Panc1 (cell line): ENCODE measurements at places on chromosomes 4 and X. TPM values are rescaled to one million over a fixed set of nuclear protein-coding genes. Genes with fewer than 3 reads are reported as not detected.
A peak's percentile ranks its signal among the peaks of the same experiment; 100 is the strongest.

DNA sequence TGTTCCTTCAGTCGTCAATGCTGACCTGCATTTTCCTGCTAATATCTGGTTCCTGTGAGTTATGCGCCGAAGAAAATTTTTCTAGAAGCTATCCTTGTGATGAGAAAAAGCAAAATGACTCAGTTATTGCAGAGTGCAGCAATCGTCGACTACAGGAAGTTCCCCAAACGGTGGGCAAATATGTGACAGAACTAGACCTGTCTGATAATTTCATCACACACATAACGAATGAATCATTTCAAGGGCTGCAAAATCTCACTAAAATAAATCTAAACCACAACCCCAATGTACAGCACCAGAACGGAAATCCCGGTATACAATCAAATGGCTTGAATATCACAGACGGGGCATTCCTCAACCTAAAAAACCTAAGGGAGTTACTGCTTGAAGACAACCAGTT lies 12.6 kb downstream of the TLR8 start:
- no peaks in the 10 kb centered on the region for H3K4me1 ChIP-seq
- DNase-seq, result no peak
- no peaks in the 10 kb centered on the region for H3K27me3 ChIP-seq
- H3K4me3 ChIP-seq, result no peak overlapping the region

DNA sequence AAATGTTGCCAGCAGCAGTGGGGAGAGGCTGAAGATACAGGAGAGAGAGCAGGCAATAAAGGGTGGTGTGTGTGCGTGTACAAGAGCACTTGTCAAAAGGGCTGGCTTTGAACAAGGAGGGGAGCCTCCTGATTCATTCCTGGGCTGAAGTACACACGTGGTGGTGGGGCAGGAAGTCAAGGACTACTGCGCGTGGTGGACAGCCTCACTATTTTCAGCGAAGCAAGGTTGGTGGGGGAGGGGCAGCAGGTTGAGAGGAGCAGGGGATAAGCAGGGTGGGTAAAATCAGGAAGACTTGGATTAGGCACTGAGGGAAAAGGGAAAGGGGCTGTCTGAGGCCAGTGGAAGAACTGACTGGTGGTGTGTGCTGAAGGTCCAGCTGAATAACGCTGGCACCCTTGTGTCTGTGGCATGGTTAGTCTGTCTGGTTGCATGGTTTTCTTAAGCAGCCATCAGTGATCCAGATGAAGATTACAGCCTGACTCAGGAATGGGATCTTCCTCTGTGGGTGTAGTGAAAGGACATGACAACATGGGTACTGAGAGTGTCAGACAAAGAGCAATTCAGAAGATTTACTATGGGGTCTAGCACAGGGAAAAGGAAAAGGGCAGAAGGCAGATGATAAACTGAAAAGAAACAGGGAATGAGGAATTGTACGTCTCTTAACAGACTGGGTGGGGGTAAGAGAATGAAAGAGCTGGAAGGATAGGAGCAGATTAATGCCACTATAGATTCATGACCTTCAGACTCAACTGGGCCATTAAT lies 149.8 kb downstream of the CHM start:
- H3K4me1 ChIP-seq, result no peaks in the 10 kb centered on the region
- no peaks in the 10 kb centered on the region for H3K27me3 ChIP-seq
- H3K4me3 ChIP-seq, result no peak overlapping the region
- no peak overlapping the region for H3K27ac ChIP-seq

GRCh38 chr4:115119804-115120352 lies 6.5 kb upstream of the NDST4 start:
- DNase-seq, result no peak
- no peak overlapping the region for H3K27ac ChIP-seq
- H3K4me1 ChIP-seq, result no peaks in the 10 kb centered on the region
- H3K36me3 ChIP-seq, result no peaks in the 10 kb centered on the region; the same call in 1 of the 2 replicates
- H3K4me3 ChIP-seq, result no peak overlapping the region

Gene USP17L11
- total RNA-seq, result not detected

Gene LNX1
- 0.18 TPM for total RNA-seq

DNA sequence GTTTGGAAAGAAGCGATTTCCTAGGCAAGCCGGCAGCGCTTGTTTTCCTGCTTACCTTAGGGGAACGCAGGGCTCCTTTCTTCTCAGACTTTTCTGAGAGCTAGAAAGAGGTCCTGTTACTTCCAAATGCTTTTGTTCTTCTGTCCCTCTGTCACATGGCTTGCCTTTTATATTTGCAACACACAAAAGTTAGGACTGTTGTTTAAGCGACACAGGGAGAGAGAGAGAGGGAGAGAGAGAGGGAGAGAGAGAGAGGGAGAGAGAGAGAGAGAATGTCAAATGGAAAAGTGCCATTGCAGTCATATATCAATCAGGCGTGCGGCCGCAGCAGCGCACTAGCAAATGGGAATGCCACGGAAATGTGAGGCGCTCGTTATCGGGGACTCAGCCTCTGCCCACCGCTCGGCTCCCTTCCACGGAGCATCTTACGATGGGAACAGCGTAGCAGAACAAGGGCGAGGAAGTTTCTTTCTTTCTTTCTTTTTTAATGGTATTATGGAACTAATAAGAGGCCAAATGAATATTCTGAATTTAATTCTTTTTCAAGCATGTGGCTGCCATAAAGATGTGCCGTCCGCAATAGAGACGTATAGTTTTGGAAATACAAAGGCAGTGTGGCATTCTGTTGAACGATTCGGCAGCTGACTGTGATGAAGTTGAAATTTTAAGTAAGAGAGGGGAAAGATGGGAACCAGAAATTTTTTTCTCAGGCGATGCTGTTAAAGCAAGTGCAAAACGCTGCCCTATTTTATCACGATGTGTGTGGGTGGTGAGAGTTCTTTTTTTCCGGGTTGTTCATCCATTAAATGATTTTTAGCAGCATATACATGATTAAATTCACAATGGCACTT lies at the start of gene NDP:
Gene NDP (minus strand): TSS at position 142 of the 851 bp plus-strand sequence. CDS start 14,745 bp downstream, outside the sequence.
- DNase-seq, result no peak
- no peaks in the 10 kb centered on the region for H3K36me3 ChIP-seq
- H3K27me3 ChIP-seq, result no peaks in the 10 kb centered on the region; the same call in 1 of the 2 replicates
- peak within 1 kb of the TSS; percentile 47 for H3K4me3 ChIP-seq
- no peaks in the 10 kb centered on the region; the same call in 1 of the 2 replicates for H3K4me1 ChIP-seq

DNA sequence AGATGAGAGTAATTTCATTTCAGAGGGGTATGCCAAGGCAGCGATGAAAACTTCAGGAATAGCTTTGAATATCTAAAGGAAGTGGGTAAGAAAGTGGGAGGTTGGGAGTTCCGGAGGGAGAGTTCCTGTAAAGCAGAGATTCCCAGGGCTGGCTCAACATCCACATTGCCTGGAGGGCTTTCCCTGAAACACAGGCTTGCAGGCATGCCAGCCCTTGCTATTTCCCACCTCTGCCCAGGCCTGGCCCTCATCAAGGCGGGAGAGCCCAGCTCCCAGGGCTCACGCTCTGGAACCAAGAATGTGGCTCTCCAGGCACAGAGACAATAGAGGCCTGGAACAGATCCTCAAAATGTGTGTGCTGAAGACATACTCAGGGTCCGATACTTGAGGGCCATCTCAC lies 43.8 kb upstream of the CLDN34 start:
- no peaks in the 10 kb centered on the region for H3K36me3 ChIP-seq
- no peak overlapping the region for H3K27ac ChIP-seq
- DNase-seq, result no peak
- no peaks in the 10 kb centered on the region for H3K4me1 ChIP-seq

GRCh38 chr4:185244763-185245162 lies 35.4 kb downstream of the SNX25 start:
- no peak for DNase-seq
- H3K4me3 ChIP-seq, result no peak overlapping the region
- H3K36me3 ChIP-seq, result no peaks in the 10 kb centered on the region

GRCh38 chrX:71912156-71912555 lies 1.5 kb downstream of the NHSL2 start:
- H3K27ac ChIP-seq, result no peak overlapping the region
- H3K27me3 ChIP-seq, result peaks cover 5% of the 10 kb centered on the region; the same call in 1 of the 2 replicates
- H3K4me3 ChIP-seq, result no peak overlapping the region
- no peak for DNase-seq
- no peaks in the 10 kb centered on the region for H3K36me3 ChIP-seq
- no peaks in the 10 kb centered on the region for H3K4me1 ChIP-seq

GRCh38 chr4:153643406-153644383 lies 40.4 kb upstream of the TLR2 start:
- H3K36me3 ChIP-seq, result no peaks in the 10 kb centered on the region
- H3K27ac ChIP-seq, result no peak overlapping the region
- H3K4me3 ChIP-seq, result no peak overlapping the region
- no peak for DNase-seq
- H3K27me3 ChIP-seq, result no peaks in the 10 kb centered on the region

Gene SLC25A43
- total RNA-seq, result 35.5 TPM

Gene ASMT
- total RNA-seq, result not detected

Gene TCEAL8
- 13.9 TPM for total RNA-seq

- no peak for DNase-seq
- no peaks in the 10 kb centered on the region for H3K4me1 ChIP-seq
- no peaks in the 10 kb centered on the region for H3K27me3 ChIP-seq
These were observed 29.8 kb downstream of the PAGE2 start for GRCh38 chrX:55118574-55118973.
